ENCODE measurements at places on chromosomes 6 and 20.
A peak's percentile ranks its signal among the peaks of the same experiment; 100 is the strongest.

DNA sequence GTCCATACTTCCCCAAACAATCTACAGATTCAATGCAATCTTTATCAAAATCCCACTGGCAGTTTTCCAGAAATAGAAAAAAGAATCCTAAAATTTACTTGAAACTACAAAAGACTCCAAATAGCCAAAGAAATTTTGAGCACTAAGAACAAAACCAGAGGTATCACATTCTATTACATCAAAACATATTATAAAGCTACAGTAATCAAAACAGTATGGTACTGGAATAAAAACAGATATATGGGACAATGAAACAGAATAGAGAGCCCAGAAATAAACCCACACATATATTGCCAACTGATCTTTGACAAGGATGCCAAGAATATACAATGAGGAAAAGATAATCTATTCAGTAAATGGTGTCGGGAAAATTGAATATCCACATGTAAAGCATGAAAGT is 46.0 kb upstream of the FBXO30 start:
- DNase-seq, result no peak

DNA sequence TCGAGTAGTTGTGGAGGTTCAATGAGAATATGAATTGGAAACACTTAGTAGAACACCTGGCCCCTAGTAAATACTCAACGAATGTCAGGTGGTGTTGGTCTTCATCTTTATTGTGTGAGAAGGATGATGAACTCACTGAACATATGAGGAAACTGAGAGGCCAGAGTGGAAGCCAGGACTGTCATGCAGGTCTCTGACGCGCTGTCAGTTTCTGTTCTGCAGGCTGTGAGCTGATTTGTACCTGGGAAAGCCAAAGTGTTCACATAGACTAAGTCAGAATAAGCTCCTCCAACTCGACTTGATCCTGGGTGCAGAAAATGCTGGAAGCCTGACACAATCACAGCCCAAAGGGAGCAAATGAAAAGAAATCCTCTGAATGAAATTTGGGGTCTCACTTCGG is 222.2 kb downstream of the LY86 start:
- no peak for DNase-seq

GRCh38 chr6:168209420-168209819 is 110.2 kb downstream of the DACT2 start:
- no peak for DNase-seq

DNA sequence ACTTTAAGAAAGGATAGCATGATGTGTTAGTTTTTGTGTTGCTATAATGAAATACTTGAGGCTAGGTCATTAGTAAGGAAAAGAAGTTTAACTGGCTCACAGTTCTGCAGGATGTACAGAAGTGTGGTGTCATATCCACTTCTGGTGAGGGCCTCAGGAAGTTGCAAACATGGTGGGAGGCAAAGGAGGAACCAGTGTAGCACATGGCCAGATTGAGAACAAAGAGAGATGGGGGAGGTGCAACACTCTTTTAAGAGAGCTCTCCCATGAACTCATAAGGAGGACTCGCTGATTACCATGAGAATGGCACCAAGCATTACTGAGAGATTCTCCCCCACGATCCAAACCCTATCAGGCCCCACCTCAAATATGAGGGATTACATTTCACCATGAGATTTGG is 265.4 kb downstream of the RIMS1 start:
- no peak for DNase-seq

DNA sequence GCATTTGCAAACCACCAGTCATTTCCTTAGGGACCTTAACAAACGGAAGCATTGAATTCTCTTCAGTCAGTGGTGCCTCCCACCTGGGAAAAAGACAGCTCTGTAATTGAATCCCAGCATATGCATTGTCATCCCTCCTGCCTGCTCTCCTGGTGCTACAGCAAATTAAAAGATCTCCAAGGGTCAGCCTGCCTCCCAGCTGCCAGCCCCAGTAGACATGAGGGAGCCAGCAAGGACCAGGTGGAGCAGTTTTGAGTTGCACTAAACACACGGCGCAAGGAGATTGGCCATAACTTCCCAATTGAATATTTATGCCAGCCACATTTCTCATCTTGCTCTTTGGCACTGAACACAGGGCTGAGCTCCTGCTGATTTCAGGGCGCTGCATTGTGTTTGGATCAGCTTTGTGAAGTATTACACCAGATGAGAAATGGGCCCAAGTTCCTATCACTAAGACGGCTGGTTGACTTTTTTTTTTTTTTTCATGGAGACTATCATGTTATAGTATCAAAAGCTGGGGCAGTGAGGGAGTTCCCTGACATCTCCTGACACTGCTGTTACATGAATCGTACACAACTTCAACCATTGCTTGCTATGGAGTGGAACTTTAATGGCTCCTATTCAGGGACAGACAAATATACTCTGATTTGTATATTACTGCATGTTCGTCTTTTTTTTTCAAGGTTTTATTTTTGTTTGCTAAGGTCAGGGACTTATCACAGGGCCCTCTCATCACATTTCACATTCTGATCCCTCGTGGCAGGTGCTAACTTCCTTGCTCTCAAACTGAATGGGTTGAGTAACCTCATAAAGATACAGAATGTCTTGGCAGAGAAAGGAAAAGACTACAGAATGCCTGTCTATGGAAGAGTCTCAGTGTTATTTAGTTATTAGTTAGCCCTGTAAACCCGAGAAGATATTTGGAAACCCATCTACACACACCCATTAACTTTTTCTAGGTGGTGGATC is 191.1 kb downstream of the EYA4 start:
- DNase-seq, result no peak

DNA sequence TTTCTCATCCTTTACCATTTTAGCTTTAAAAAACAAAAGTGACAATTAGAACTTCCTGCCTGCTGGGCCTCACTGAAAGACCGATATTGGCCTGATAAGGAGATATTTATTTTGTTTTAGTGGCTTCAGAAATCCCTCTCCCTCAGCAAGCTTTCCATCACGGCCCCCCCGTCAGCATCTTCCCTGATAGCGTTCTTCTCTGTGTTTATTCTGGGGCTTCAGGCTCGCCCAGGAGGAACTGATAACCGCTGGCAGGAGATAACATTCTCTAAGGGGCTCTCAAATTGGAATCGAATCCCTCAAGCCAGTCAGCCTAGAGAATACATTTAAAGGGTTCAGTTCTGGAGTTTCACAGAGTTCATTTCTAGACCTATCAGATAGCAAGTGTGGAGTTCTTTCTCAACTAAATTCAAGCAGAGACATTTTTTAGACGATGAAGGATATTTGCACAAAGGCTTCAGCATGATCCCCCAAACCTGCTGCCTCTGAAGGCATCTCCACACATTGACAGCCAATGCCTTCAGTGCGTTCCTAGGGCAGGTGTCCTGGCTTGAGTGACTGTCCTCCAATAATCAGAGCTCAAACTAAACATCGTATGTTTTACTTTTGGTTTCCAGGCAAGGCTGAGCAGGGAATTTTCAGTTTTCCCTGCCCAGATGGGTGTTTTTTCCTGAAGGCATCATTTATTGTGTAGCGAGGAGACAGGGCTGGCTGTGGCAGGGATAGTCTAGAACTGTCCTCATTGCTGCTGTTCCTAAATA is 17.0 kb downstream of the PRDM1 start:
- no peak for DNase-seq

DNA sequence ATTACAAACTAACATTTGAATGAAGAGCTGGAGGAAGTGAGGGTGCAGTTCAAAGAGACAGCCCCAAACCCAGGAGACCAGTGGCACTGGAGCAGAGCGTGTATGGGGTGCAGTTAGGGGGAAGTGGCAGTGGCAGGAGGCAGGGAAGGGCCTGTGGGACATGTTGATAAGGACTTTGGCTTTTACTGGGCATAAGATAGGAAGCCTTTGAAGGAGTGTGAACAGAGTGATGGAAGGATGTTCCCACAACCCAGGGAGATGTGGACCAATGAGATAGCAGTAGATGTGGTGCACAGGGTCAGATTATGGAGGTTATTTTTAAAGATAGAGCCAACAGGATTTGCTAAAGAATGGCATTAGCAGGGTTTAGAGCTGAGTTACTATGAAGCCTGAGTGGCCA is 56.4 kb downstream of the AIG1 start:
- no peak for DNase-seq

DNA sequence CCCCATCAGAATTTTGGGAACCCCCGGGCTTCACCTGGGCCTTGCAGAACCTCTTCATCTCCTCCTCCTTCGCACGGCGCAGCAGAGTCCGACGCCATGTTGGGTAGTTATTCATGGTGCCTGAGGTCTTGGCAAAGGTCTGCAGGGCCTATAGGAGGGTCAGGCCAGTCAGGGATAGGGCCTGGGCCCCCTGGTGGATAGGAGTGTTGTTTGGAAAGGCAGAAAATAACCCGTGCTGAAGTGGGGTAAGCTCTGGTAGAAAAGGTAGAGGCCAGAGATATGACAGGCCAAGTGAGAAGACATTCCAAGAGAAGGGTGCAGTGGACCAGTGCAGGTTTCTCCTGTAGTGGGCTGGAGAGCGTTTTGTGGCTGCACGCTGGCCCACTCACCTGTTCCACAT is 4.9 kb downstream of the SMPD2 start:
- DNase-seq, result no peak

GRCh38 chr20:9403448-9403847 is 110.9 kb upstream of the LAMP5 start:
- no peak for DNase-seq

DNA sequence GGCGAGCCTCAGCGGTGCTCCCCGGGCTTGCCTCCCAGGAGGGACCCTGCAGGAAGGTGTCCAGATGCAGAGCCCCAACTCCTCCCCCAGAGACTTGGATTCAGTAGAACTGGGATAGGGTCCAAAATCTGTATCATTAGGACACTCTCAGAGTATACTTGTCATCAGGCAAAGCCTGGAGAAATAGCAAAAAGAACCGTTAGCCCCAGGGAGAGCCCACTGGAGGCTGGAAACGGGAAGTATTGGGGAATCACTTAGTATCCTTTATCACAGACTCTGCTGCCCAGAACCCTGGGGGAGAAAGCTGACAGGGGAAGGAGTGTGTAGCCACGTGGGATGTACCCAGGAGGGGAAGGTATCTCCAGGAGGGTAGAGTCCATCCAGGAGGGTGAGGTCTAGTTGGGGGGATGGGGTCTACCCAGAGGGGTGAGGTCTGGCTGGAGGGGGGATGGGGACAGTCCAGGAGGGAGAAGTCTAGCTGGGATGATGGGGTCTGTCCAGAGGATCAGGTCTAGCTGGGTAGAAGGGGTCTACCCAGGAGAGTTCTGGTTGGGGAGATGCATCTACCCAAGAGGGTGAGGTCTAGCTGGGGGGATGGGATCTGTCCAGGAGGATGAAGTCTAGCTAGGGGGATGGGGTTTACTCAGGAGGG is 107.2 kb downstream of the LY86 start:
- DNase-seq, result no peak

GRCh38 chr20:48930035-48930434 is 8.5 kb downstream of the ARFGEF2 start:
- DNase-seq, result no peak

- peak; percentile 94 for DNase-seq
Measured at GRCh38 chr20:38472513-38473366, at the start of gene RALGAPB. RALGAPB (plus strand) TSS chr20:38472843; CDS start chr20:38488433, 15,590 bp downstream.

- DNase-seq, result no peak
Measured at GRCh38 chr20:42493001-42493400, 696.7 kb downstream of the PTPRT start.

GRCh38 chr6:35635601-35636597 is 52.8 kb downstream of the FKBP5 start:
- DNase-seq, result no peak

DNA sequence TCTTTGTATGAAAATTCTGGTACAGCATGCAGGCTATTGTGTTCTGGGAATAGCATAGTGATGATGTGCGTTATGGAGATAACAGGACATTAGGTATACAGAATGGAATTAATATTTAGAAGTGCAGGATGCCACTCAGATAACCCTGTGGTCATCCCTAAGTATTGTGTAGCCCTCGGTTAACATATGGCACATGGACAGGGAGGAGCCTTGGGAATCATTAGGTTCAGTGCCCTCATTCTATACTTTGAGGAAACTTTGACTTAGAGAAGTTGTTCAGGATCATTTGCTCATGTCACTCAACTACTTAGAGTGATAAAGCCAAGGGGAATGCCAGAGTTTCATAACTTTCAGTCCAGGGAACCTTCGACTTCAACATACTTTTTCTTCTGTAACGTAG is 185.9 kb downstream of the UST start:
- no peak for DNase-seq

- DNase-seq, result no peak
Measured at GRCh38 chr20:17169585-17170136, 57.2 kb upstream of the PCSK2 start.

DNA sequence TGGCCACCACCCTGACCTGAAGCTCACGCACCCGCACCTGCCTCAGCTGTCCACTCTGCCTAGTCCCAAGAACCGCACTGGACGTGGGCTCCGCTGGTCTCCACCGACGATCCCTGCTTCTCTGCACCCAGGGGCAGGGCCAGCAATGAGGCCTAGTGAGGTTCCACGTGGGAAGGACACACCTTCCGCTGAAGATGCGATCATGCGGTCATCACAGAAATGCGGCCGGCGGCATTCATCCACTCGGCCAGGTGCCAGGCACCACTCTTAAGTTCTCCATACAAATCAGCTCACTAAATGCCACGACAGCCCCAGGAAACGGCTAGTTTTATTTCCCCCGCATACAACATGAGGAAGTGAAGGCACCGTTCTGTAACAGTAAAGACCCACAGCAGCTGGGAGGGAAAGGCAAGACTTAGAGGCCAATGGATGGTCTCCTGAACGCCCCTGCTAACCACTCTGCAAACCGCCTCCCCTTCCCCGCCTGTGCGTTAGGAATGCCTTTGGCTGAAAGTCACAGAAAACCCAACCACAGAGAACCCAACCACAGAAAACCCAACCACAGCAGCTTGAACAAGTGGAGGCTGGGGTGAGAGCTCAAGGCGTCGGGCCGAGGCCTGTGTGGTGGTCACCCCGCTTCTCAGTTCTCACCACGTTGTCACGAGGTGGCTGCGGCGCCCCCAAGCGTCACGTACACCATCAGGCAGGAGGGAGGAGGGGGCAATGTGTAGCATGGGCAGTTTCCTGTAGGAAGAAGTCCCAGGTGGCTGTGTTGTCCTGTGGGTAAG is 204.4 kb downstream of the TAF4 start:
- DNase-seq, result no peak

DNA sequence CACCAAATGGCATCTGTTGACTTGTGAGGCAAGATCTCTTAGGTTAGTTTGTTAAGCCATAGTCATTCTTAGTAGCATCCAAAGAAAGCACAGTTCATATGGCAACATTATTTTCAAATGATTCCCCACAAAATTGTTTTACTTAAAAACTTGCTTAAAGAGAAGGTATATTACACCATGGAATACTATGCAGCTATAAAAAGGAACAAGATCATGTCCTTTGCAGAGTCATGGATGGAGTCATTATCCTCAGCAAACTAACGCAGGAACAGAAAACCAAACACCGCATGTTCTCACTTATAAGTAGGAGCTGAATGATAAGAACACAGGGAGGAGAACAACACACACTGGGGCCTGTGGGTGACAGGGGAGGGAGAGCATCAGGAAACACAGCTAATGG is 10.9 kb upstream of the DSE start:
- DNase-seq, result no peak

- DNase-seq, result no peak
Measured at GRCh38 chr6:149332602-149333265, 15.2 kb downstream of the TAB2 start.
